ENCODE measurements at places on chromosomes 2 and 18.

GRCh38 chr2:74304332-74305148 is 38.7 kb downstream of the SLC4A5 start:
- no peak for DNase-seq

DNA sequence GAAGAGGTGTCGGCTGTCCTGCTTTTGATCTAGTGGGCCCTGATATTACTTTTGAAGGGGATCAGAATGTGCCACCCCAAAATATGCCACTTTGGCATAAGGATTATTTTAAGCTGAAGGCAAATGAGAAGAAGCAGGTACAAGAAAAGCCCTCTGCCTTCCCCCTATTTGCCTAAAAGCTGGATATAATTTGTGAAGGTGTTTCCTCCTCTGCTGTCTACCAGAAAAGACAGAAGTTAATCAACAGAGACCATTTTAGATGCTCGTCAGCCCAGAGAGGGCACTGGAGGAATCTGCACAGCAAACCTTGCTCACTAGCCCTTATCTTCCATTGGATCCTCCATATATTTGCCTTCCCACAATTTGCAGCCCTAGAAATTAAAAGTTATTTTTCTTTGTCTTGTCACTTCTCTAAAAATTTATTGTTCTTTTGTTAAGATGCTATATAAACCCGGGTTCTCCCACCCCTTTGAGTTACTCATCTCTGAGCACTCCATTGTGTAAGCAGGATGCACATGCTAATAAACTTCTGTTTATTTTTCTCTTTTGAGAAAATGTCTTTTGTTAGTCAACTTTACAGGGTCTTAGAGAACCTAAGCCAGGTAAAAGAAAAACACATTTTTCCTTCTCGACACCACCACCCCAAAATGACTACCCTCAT is 163.2 kb upstream of the SLC1A4 start:
- DNase-seq = no peak

DNA sequence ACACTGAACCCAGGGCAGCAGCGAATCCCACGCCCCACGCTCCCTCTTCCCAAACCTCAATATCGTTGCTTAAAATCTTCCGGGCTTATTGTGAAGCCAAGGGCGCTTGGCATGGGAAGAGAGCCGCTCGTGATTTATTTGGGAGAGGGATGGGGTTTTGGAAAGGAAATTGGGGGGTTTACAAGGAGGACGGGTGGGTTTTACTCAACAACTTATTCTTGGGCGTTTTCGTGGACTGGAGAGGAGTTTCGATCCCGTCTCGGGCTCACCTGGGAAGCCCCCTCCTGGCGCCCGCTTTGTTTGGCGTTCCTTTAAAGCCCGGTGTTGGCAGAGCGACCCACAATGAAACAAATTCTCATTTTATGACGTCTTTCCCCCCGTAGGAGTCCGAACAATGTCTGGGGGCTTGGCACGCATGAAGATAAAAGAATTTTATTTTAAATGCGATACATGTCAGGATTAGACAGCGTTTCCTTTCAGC is 135.3 kb downstream of the INSIG2 start:
- DNase-seq = no peak

DNA sequence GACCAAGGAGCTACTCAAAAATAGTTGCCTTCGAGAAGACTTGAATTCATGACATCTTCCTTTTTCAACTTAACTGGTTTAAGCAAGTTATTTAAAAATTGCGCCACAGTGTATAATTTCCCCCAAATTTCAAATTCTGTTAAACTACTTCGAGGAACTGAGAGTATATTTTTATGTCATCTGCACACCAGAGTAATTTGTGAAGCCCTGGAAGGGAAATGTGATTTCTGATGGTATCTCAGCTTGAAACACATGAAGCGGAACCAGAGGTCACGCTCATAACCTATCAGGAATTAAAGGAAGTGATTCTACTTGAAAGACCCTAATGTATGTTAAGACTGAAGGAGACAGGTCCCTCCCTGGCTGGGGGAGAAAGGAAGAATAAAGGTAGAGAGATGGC is 33.9 kb upstream of the DARS1 start:
- no peak for DNase-seq

DNA sequence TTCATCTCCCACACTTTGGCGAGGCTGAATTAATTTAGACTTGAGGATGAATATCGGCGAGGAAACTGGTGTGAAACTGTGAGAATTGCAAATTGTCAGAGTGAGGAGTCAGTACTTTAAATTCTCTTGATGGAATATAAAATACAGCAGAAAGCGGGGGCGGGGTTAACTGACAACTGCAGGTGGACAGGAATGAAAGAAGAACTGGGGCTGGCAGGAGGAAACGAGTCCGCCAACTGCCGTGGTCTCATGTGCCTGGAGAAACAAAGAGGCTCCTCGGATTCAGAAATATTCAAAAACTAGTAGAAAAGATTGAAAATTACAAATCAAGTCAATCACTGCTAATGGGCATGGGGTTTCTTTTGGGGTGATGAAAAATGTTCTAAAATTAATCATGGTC is 44.3 kb downstream of the MOGAT1 start:
- no peak for DNase-seq

- no peak for DNase-seq
These were observed 160.0 kb upstream of the PGAP1 start for GRCh38 chr2:197086500-197086899.

Measured in left ventricle myocardium inferior (tissue), 1 donor.